ENCODE measurements at places on chromosomes 2 and 18.

DNA sequence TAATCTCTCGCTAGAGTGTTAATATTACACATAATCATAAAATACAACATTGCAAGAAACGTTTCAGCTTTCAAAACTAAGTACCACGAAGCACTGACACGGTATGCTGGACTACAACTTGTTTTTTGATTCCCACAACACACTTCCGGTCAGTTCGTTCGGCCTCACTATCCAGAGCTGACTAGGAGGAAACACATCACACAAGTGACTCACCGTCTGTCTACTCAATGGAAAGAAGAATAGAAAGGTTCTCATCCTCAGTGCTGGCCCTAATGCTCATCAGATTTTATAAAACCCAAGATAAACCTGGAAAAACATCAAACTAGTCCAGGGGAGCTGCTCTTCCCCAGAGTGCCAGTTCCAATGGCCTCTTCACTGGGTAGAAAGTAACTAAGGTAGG, 42.9 kb downstream of the ZNF385B start:
- DNase-seq, result no peak

DNA sequence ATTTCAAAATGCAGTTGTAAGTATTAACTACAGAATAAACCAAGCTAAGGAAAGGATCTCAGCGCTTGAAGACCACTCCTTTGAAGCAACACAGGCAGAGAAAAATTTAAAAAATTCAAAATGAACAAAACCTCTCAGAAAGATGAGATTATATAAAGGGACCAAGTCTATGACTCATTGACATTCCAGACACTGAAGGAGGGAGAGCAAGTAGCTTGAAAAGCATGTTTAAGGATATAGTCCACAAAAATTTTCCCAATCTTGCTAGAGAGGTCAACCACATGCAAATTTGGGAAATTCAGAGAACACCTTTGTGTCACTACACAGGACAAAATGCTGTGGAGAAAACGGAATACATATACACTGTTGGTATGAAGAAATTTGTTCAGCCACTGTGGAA, 112.6 kb upstream of the MC4R start:
- no peak for DNase-seq

- no peak for DNase-seq
These were observed 196.2 kb downstream of the VWC2L start for GRCh38 chr2:214607051-214607450.

DNA sequence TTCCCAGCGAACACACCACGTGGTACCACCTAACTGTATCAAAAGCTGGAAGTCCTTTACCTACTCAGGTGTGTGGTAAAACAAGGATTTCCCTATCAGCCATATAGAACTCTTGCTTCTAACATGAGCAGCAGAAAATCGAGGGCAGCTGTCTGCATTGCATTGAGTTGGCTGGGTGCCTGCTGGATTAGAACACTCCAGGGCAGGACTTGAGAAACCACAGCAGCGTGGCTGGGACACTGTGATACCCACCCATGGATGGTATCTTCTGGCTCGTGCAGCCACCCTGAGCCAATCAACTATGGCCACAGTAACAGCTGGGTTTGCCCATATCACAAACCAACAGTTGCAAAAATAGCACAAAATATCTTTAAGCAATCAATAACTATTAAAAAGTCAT, 188.3 kb downstream of the FBXO15 start:
- no peak for DNase-seq

DNA sequence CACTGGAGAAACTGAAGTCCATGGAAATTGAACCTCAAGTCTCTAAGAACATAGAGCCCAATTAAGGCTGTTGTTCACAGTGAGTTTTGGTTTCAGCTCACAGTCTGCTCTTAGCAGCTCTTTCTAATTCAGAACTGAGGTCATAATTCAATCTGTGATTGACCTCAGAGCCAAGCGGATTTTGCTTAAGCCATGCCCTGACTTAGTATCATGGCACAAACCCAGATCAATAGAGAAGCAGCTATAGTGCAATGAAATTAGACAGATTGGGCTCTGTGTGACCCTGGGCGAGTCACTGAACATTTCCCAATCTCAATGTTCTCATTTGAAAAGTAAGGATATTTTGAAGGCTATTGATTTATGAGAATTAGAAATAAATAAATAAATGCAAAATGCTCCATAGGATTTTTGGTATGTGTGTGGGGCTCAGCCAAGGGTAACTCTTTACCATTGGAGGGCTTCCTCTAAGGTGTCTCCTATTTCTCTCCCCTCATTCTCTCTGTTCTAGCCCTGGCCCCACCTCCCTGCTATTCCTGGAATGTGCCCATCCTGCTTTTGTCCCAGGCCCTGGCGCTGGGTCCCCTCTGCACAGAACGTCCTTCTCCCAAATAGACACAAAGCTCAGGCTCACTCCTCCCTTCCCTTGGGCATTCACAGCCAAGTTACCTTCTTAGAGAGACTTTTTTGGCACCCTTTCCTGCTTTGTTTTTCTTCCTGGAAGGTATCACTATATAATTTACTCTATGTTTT, 239.6 kb downstream of the LPIN1 start:
- DNase-seq, result no peak

GRCh38 chr2:11203480-11203879, 48.2 kb downstream of the SLC66A3 start:
- no peak for DNase-seq

DNA sequence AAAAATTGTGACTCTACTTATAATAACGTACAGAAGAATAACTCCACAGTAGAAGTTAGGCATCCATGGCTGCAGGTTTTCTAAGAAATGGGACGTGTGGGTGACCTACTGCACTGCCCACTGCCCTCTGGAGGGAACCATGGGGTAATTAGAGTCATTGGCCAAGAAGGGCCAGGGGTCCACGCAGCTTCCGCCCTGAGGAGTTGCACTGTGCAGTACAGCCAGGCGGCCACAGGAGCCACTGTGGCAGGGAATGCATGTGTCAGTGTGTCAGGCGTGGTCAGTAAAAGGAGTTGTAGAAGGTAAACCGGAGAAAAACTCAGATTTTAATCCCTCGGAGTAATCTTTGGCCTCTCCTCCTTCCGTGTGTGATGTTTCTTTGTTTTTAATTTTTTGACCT, 24.8 kb downstream of the NCK2 start:
- DNase-seq, result no peak

GRCh38 chr2:150319658-150320555, 167.6 kb downstream of the RND3 start:
- DNase-seq, result no peak

DNA sequence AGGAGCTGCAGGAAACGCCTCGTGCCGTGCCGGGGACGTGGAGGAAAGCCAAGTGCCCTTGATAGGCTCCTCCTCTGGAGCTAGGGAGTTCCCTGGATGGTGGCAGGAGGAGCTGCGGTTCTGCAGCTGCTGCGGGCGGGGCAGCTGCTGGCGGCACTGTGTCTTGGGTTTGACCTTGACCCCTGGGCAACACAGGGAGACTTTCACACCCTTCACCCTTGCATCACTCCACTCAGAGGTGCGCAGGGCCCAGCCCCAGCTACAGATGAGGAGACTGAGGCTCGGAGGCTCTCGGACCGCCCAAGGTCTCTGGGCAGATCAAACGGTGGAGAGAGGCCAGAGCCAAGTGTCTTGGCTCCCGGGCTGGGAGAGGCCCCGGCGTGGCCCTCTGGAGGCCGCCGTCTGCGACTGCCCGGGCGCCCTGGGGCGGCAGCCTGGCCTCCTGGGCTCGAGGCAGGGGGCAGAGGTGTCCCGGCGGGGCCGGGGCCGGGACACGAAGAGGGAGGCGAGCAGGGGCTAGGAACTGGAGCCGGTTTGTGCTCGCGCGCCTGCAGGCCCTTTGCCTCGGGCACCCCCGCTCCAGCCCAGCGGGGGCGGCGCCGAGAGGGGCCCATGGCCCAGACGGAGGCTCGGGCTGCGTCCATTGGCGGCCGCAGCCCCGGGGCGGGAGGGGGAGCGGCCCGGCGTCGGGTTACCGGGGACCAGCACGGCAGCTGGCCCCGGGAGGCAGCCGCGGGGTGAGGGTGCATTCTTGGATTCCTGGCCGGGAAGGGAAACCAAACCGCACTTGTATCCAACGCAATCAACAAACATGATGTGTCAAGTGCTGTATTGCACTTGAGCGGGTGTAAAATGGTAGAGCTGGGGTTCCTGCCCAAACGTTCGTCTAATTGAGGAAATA, 129.6 kb upstream of the SLC1A4 start:
- no peak for DNase-seq

GRCh38 chr18:48292782-48293424, 116.3 kb downstream of the ZBTB7C start:
- DNase-seq, result no peak

- DNase-seq, result no peak
These were observed 683.8 kb downstream of the IRS1 start for GRCh38 chr2:226115832-226116200.

GRCh38 chr2:96693286-96694200, 46.3 kb downstream of the LMAN2L start:
- DNase-seq, result no peak

GRCh38 chr2:191169456-191170300, 18.9 kb upstream of the STAT4 start:
- no peak for DNase-seq
